Activated CD4-positive, alpha-beta T cell treated with anti-CD3 and anti-CD28 coated beads for 24 hours (primary cell): ENCODE measurements at places on chromosomes 1 and 21.

- no peak for DNase-seq
Observed at GRCh38 chr1:172323686-172324085, 96.8 kb upstream of the C1orf105 start.

- DNase-seq: no peak
Observed at GRCh38 chr1:31880957-31881687, 57.0 kb downstream of the PTP4A2 start.

DNA sequence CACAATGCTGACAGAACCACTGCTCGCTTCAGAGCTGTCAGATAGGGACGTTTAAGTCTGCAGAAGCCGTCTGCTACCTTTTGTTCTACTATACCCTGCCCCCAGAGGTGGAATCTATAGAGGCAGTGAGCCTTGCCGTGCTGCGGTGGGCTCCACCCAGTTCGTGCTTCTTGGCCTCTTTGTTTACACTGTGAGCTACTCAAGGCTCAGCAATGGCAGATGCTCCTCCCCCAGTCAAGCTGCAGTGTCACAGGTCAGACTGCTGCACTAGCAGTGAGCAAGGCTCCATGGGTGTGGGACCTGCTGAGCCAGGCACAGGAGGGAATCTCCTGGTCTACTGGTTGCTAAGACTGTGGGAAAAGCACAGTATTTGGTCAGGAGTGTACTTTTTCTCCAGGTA, 47.1 kb downstream of the LEPR start:
- no peak for DNase-seq

DNA sequence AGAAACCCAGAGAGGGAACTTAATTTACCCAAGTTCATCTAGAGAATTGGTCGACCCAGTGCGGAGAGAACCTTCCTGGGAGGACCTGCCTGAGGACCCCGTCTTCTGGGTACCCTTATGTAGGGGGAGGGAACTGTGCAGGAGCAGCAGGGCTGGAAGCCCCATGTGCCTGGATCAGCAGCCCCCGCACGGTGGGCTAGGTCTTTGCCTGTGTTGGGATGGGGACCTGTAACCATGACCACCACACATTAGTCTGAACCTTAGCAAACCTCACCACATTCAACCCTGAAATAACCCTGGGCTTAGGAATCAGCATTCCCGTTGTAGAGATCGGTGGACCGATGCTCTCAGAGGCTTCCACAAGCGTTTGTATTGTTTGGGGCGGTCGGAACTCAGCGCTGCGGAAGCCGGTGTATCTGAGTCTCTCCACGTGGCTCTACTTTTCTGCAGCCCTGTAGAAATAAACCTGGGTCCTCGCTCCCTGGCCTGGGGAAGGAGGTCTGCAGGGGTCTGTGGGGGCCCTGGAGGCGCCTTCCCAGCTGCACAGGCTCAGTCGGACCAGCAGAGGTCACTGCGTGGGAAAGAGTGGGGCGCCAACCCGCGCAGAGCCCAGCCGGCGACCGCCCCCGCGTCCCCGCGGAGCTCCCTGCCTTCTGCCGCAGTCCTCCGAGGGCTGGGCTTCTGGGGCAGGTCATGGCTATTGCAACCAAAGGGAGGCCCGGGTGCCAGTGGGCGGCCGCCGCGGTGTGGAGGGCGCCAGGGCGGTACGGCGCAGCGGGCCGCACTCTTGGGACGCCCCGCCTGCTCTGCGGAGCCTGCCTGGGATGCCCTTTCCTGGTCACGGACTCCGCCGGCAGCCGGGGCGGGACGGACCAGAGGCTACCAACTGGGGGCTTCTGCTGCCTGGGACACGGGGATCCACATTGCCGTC, 36.2 kb upstream of the KCNA10 start:
- DNase-seq: peak; percentile 23
